ENCODE measurements at places on chromosomes 3 and 15.

DNA sequence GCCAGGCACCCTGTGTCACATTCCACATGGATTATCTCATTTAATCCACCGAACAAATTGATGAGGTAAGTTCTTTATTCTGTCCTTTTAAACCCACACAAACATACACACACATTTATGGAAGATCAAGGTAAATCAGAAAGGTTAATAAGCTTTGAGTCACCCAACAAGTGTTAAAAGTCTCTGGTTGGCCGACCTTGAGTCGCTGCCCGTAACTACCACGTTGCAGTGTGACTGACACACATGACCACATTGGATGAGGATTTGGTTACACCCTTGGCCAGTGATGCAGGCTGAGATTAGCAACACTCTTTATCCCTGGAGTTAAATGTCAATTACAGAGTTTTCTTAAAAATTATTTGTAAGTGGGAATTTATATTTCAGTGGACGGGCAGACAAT lies 19.2 kb downstream of the FOXP1 start:
- no peak for DNase-seq

- no peak for DNase-seq
These were observed 50.1 kb downstream of the NR1D2 start for GRCh38 chr3:23995219-23995618.

GRCh38 chr3:172467170-172467824 lies 19.0 kb upstream of the GHSR start:
- DNase-seq, result no peak

GRCh38 chr15:74620636-74621545 lies 5.3 kb downstream of the CLK3 start:
- peak; percentile 52 for DNase-seq

DNA sequence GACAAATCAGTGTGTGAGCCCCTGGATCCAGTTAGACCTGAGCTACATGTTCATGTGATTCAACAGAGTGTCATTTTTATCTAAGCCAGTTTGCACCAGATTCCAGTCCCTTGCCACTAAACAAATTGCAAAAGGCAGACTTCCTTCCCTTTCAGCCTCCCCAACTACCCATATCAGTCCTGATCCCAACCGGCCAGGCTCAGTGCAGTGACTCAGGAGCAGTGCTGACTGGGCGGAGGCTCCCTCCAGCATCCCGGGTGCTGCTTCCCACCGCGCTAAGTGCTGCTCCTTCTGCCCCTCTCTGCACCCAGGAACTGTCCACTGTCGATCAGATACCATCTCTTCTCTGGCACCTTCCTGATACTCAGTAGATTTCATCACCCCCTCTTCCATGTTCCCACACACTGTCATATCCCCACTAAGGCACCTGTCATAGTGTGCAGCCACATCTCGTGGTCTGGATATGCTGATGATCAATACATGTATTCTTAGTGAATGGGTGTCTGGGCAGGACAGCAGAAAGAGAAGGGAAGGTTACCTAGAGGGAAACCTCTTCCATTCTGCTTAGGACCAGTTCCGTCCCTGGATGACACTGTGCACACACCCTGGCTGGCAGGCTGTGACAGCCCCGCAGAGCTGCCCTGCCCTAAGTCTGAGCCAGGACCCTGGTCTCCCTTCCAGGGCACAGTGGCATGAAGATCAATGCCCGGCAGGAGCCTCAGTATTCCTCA lies 108.8 kb upstream of the RAD18 start:
- DNase-seq, result no peak

Measured in stimulated activated CD8-positive, alpha-beta memory T cell treated with anti-CD3 and anti-CD28 coated beads, Interleukin-7, amount 100 ng/mL, for 4 hours (primary cell).